HEK293T (cell line): ENCODE measurements at places on chromosomes 12 and 14.

GRCh38 chr14:101838476-101838875, 77.0 kb downstream of the PPP2R5C start:
- DNase-seq, result no peak

DNA sequence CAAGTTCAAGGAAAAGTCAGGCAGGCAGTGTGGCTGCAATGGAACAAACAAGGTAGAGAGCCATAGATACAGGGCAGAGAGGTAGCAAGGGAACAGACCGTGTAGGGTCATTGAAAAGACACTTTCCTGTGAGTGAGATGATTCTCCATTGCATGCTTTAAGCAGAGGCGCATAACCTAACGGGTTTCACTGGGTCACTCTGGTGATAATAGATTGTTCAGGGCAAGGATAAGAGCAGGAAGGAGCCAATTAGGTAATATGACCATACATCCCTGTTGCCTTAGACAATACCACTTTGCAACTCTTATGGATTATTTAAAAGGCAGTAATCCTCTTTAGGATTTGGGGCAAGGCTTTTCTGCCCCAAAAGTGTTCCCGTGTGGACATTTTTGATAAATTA, 214.1 kb downstream of the PTPRO start:
- DNase-seq, result no peak

- peak; percentile 82 for DNase-seq
Observed at GRCh38 chr12:57214398-57214781, 2.2 kb upstream of the NXPH4 start.

GRCh38 chr12:12357719-12358461, 1.0 kb downstream of the BORCS5 start:
- DNase-seq, result no peak

GRCh38 chr12:12022306-12022936, 48.3 kb upstream of the BCL2L14 start:
- no peak for DNase-seq

GRCh38 chr12:122094137-122094734, 15.7 kb downstream of the MLXIP start:
- no peak for DNase-seq

- no peak for DNase-seq
Observed at GRCh38 chr12:133106253-133106652, 23.8 kb downstream of the ZNF891 start.

GRCh38 chr12:31323391-31324115, 2.4 kb downstream of the SINHCAF start:
- DNase-seq, result no peak

DNA sequence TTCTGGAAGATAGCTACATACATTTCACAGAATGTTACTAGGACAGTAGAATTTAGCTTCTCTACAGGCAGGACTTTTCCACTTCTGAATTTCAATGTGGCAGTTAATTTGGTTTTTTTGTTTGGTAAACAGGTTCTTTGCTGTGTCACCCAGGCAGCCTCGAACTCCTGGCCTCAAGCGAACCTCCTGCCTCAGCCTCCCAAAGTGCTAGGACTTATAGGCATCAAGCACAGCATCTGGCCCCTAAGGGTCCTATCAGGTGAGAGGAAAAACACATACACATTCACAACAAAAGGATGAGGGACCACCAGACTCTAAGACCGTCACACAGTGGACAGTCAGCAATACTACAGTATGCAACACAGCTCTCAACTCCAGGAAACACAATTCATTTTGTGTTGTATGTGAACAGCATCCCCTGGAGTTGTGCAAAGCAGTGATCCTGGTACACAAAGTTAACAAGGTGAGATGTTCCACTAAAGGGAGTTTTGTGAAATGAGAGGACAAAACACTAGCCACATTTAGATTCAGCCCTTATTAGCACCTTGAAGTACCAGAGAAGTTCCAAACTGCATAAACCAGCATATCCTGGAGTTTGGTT, 6.9 kb downstream of the ATP2B1 start:
- DNase-seq, result no peak

DNA sequence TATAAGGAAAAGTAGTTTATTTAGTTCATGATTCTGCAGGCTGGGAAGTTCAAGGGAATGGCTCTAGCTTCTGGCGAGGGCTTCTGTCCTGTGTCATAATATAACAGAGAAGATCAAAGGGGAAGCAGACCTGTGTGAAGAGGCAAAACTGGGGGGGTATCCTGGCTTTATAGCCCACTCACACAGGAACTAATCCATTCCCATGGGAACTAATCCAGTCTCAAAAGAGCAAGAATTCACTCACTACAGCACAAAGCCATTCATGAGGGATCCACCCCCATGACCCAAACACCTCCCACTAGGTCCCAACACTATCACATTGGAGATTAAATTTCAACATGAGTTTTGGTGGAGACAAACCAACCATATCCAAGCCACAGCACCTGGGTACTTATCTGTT, 6.9 kb downstream of the ALDH6A1 start:
- no peak for DNase-seq

GRCh38 chr12:55060470-55060869, 40.7 kb downstream of the NEUROD4 start:
- no peak for DNase-seq

DNA sequence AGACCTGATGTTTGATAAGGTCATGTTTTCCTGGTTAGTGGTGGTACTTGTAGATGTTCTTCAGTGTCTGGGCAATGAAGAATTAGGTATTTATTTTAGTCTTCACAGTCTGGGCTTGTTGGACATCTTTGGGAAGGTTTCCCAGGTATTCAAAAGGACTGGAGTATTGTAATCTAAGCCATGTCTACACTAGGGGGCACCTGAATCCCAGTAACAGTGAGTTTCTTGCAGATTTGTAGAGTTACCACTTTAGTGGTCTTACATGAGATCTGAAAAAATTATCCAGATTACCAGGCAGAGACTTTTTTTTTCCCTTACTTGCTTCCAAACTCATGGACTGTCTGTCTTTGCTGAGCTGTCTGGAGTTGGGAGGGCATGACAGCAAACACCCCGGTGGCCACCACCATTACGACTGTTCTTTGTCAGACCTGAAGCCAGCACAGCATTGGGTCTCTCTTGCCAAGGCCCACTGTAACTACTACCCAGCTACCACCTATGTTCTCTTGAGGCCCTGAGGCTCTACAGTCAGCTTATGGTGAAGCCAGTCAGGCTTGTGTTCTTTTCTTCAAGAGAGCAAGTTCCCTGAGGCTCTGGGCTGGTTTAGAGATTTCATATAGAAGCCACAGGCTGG, 820.7 kb upstream of the FBXO33 start:
- no peak for DNase-seq

GRCh38 chr14:71113376-71113775, 206.1 kb downstream of the PCNX1 start:
- DNase-seq, result no peak

- no peak for DNase-seq
Observed at GRCh38 chr12:64733857-64734256, 25.3 kb downstream of the GNS start.
